SJCRH30 (cell line): ENCODE measurements at places on chromosomes 16 and 17. TPM values are rescaled to one million over a fixed set of nuclear protein-coding genes. Genes with fewer than 3 reads are reported as not detected.

Gene ACSM3
- total RNA-seq, result 1.8 and 2.0 TPM in 2 replicates

Gene HCRT
- 1.0 TPM in 1 of 2 replicates, not detected in the other for total RNA-seq

Gene HP
- total RNA-seq, result not detected in 2 replicates

Gene KRTAP9-8
- not detected in 2 replicates for total RNA-seq

Gene PERCC1
- 111 and 114 TPM in 2 replicates for total RNA-seq

Gene CRYBA1
- total RNA-seq, result not detected in 2 replicates

Gene TNP2
- total RNA-seq, result not detected in 2 replicates

Gene FBXW10B
- total RNA-seq, result 0.10 and 0.12 TPM in 2 replicates

Gene NUDT7
- not detected in 2 replicates for total RNA-seq

Gene GCGR
- 0.04 TPM in 1 of 2 replicates, not detected in the other for total RNA-seq

Gene ORC6
- total RNA-seq, result 75.4 and 77.1 TPM in 2 replicates

Gene NOG
- 19.8 and 20.3 TPM in 2 replicates for total RNA-seq

Gene NOMO2
- 80.6 and 82.2 TPM in 2 replicates for total RNA-seq

Gene SLC22A31
- 0.18 TPM in 1 of 2 replicates, not detected in the other for total RNA-seq

Gene HBA2
- not detected in 2 replicates for total RNA-seq
